ENCODE measurements at places on chromosomes 2 and 18. TPM values are rescaled to one million over a fixed set of nuclear protein-coding genes. Genes with fewer than 3 reads are reported as not detected.

DNA sequence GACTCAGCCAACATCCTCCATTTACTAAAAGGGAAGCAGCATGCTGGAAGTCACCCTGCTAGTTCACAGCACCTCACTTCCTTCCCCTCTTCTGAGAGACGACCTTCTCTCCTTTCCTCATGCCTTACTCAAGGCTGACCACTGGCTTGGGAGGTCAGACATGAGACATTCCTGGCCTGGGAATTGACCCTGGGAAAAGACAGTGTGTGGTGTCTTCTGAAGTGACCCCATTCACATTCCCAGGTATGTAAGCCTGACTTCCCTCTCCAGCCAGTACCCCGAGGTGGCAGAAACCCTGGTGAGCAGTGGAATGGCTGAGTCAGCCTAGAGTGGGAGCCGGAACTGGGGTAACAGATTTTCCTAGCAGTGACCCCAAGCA is 92.4 kb downstream of the PLB1 start:
- DNase-seq = no peak

DNA sequence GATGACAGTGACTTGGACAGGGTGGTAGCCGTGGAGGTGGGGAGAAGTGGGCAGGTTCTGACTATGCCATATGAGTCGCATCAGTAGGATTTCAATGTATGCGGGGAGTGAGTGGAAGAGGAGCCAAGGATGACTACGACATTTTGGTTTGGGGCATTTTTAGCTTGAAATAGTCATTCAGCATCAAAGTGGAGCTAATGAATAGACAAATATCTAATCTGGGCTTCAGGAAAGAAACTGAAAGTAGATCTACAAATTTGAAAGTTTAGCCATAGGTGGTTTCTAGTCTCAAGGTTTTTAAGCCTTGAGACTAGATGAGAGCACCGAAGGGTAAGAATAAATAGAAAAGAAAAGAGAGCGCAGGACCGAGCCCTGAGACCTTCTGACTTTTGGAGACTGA is 58.3 kb downstream of the FEZ2 start:
- peak; percentile 67 for DNase-seq

GALNT5 gene
- total RNA-seq = 46.3 TPM

- DNase-seq = no peak
These were observed 3.5 kb downstream of the CNNM4 start for GRCh38 chr2:96764253-96764637.

DNA sequence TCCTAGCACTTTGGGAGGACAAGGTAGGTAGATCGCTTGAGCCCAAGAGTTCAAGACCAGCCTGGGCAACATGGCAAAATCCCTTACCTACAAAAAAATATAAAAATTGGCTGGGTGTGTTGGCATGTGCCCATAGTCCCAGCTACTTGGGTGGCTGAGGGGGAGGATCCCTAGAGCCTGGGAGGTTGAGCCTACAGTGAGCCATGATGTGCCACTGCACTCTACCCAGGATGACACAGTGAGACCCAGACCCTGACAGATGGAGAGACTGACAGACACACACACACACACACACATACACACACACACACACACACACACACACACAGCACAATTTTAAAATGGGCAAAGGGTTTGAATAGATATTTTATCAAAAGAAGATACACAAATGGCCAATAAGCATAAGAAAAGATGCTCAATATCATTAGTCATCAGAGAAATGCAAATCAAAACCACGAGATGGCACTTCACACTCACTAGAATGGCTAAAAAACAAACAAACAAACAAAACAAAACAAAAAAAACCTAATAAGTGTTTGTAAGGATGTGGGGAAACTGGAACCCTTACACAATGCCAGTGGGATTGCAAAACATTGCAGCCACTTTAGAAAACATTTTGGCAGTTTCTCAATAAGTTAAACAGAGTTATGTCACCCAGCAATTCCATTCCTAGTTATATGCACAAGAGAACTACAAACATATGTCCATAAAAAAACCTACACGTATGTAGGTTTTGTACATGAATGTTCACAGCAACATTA is 42.3 kb downstream of the BAZ2B start:
- no peak for DNase-seq

ANKRD53 gene
- total RNA-seq = 0.66 TPM

DNA sequence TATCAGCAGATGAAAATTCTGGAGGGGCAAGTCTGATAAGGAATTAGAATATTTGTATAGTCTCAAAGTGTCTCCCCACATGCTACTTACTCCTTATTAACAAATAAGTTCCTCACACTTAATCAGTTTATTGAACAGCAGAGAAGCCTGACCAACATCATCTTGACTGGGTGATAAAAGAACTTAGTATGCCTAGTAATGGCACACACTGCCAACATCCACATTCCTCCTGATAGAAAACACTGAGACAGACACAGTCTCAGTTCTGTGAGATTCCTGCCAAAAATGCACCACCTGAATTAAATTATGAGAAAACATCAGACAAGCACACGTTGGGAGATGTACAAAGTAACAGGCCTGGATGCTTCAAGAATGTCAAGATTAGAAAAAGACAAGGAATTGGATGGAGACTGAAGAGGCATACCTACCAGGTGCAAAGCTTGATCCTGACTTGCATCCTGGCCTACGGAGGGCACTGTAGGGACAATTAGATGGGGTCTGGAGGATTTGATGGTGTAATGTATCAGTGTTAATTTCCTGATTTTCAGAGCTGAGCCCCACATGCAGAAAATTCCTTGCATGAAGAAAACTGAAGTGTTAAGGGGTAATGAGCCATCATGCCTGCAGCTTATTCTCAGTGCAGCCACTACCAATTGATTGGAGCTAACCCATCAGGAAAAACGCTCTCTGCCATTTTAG is 200.4 kb upstream of the SH3BP4 start:
- DNase-seq = no peak

EPHA4 gene
- total RNA-seq = 53.5 TPM

- DNase-seq = no peak
These were observed 18.8 kb downstream of the NCOA1 start for GRCh38 chr2:24509840-24510239.

DNA sequence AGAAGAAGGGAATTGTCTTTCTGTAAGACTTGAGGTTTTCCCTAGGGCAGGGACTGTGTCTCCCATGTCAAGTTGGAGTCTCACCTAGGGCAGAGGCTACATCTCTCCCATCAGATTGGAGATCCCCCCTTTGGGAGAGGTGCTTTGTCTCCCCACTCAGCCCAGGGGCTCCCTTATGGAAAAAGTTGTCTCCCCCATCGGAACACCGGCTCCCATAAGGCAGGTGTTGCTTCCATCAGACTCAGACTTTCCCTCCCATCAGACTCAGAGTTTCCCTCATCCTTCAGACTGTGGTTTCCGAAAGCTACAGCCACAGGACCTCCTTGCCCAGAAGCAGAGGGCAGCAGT is 5.8 kb downstream of the ANKRD53 start:
- DNase-seq = no peak

DNA sequence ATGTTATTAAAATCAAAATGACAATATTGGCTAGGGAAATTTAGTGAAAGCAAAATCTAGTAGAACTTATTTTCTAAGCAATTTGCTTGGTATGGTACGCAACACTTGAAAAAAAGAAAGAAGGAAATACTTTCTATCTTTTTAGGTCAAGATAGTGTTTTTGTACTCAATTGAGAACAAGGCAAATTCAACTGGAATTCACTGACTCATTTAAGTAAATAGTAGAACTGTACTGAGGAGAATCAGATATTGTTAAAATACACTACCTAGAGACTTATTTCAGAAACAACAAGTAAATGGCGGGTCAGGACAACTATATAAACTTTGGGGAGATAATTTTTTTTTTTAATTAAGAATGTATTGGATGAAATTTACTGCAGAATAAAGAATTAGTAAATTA is 18.9 kb downstream of the ZRANB3 start:
- no peak for DNase-seq

- DNase-seq = no peak
These were observed 76.6 kb upstream of the CAPN13 start for GRCh38 chr2:30883822-30884221.

GRCh38 chr2:239245872-239246721 is 154.7 kb downstream of the HDAC4 start:
- DNase-seq = no peak

DNA sequence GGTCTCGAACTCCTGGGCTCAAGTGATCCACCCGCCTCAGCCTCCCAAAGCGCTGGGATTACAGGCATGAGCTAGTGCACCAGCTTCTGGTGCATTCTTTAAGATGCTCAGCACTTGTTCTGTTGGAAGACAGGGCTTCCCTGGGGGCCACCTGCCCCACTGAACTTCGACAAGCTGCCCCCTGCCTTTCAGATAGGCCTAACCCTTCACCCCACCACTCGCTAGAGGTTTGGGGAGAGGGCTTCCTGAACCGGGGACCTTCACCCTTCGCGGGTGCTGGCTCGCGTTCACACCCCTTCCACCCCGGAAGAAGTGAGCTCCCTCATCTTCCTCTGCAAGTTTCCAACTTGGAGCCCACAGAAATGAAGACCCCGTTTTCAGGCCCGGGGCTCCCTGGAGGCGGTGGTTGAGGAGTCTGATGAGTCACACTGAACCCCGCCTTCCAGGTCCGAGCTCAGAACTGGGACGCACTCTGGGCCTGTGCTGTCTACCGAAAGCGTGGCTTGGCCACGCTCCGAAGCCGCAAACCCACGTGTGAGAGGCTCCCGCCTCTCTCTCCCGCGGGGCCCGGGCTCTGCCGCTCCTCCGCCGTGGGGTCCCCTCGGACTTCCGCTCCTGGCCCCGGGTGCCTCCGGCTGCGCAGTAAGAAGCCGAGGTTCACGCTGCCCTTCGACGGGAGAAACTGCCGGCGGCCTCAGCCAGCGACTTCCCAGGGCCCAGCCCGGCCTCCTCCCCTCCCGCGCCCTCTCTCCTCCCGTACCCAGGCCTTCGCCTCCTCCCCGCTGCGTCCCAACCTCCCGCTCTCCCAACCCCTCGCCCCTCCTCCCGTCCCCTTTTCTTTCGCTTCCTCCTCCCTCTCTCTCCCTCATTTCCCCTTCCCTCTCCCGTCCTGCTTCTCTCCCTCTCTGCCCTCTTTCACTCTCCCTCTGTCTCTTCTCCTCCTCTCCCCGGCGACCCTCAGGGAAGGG is 47.5 kb upstream of the SP3 start:
- no peak for DNase-seq

CTIF gene
- total RNA-seq = 79.2 TPM

All from HFFc6 (cell line).